ENCODE measurements at places on chromosomes 5 and 9.
A peak's percentile ranks its signal among the peaks of the same experiment; 100 is the strongest.

- no peak for DNase-seq
Measured at GRCh38 chr5:122981846-122982245, 54.7 kb downstream of the PPIC start.

- DNase-seq: no peak
Measured at GRCh38 chr9:121700832-121701419, 49.5 kb downstream of the DAB2IP start.

DNA sequence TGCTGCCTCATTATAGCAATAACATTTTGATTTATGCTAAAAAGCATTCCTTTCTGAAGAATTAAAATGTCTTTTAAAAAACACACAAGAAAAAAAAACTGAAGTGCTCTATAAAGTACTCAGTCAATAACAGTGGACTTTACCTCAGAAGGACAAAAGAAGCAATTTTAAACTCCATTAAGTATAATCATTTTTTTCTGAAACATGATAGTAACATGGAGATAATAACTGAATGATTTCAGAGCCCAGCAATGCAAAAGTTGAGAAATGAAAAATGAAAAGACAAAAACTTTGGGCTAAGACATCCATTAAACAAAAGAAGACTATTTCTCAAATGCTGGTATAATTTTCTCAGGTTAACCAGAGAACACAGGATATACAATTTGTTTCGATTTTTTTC, 78.7 kb downstream of the RFX3 start:
- DNase-seq: peak; percentile 38

- peak; percentile 33 for DNase-seq
Measured at GRCh38 chr5:36108758-36109460, 42.2 kb upstream of the UGT3A2 start.

DNA sequence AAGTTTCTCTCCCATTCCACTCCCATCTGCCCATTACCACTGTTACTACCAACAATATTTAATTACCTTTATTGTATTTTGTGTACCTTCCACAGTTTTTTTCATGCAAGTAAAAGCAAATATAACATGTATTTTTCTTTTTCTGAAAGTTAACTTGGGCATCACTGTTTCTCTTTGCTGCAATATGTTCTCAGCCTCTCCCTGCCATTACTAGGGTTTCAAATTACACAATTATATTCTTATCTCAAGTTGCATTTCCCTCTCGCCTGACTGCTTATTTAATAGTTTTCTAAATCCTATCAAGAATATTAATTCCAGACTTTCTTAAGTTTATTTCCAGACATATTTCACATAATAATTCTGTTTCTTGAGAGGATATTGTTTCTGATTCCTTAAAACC, 46.9 kb upstream of the GAS1 start:
- DNase-seq: peak; percentile 65

DNA sequence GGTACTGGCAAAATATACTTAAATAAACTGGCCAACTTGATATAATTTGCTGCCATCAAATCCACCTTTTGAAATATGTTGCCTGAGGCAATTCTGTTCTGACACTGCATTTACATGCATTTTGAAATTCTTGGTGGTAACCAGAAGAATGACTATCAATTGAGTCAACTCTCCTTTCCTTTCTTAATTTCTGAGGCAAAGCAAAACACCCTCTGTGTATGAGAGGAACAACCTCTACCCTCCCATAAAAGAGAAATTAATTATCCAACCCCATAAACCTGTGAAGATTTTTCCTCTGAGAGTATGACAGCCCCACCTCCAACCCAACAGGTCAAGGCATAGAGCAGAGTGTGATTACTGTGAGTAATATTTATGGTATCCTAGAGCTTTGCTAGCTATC, 286.8 kb downstream of the NR2F1-AS1 start:
- DNase-seq: peak; percentile 85

GRCh38 chr9:125400725-125401716, 139.4 kb downstream of the GAPVD1 start:
- no peak for DNase-seq

DNA sequence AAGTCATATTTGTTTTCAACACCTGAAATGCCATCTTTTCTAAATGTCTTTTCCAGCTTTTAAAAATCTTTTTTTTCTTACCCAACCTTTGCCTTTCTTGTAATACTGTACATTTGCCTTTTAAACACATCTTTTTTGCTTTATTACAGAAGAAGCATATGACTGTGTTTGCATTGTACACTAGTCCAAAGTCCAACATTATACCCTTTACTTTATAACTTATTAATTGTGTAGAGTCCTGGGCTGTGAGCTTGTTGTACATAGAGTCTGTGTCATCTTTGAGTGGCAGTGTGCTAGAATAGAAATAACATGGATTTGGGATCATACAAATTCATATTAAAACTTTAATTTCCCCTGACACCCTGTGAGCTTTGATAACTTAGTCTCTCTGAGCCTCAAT, 23.7 kb downstream of the CWC27 start:
- DNase-seq: no peak

DNA sequence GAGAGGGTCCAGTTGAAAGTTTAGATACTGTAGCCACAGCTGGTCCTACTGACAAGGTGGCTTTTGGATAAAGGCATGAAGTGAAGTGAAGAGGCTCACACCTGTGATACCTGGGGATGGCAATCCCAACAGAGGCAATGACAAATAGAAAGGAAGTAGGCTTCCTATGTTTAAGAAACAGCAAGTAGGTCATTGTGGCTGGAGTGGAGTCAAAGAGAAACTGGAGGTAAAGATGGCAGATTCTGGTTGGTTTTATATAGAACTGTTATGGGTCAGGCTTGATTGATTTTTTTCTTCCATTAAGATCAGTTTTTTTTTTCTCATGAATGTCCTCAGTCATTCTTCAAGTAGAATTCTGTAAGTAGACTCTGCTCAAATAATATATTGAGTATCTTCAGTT, 79.5 kb downstream of the ANXA1 start:
- no peak for DNase-seq

DNA sequence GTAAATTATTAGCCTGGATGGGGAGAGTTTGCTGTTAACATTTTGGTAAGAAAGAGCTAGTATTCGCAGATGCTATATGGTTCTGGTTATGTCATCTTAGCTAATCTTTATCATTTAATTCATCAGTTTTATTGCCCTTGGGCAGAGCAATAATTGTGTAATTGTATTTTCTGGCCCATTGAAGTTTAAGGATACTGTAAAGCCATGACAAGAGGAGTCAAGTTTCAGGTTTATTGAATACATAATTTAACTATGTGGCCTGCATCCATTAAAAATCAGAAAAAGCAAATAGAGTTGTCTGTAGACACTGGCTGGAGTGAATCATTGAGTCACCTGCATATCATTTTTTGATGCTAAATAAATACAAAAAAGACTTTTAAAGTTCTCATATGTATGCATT, 255.8 kb downstream of the PRELID2 start:
- no peak for DNase-seq

DNA sequence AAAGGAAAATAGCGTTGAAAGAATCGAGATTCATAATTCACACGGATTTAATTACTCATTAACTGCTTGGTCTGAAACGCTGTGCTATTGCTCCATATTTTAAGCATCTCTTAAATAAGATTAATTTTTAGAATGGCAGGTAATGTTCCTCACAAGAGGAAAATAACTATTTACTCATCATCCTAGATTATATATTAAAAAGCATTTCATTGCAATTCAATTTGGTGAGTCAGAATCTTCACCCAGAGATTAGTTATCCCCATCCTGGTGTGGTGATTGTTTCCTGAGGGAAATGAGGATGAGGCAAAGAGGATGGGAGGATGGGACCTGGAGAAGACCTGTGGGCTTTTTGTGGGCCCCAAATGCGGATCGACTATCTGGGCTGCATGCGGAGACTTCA, 145.5 kb upstream of the MAP1B start:
- DNase-seq: no peak

- DNase-seq: peak; percentile 37
Measured at GRCh38 chr5:103120607-103121200, 603 bp downstream of the PPIP5K2 start.

GRCh38 chr5:134289509-134290113, 63.7 kb upstream of the PPP2CA start:
- peak; percentile 89 for DNase-seq
